ENCODE measurements at places on chromosomes 16 and 17.

- no peak for DNase-seq
Observed at GRCh38 chr16:80404847-80405246, 135.9 kb upstream of the DYNLRB2 start.

DNA sequence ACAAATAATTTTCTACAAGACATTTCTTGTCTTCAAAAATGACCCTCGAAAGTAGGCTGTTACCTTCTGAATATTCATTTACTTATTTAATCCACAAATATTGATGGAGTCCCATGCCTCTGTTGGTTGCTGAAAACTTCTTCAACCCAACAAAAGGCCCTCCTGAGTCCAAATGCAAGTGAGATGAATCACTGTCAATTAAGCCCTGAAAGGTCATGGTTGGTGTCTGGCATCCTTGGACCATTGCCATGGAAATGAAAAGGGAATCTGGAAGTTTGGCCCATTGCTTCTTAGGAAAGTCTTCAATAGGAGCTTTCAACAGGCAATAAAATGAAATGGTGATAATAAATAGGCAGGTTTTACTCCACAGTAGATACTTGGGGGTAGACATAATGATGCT lies 364.7 kb upstream of the DYNLRB2 start:
- DNase-seq = no peak

- DNase-seq = no peak
Observed at GRCh38 chr16:27751676-27752075, 201.7 kb downstream of the KATNIP start.

DNA sequence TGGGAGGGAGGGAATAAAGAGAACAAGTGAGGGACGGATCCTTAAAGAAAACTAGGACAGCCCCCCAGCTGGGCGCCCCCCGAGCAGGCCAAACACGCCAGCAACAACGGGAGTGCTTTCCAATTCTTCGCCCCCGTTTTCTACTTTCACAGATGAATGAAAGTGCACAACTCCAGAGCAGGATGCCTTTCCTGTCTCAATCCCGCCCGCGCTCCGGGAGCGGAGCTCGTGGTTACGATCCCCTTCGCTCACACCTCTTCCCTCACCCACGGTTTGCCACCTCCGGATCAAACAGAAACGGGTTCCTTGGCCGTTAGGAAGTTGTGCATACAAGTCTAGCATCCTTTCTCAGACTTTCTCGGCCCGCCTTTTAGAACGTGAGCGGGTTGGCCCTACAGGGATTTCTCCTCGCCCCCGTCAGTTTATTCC lies 680 bp downstream of the SKA2 start:
- peak; percentile 76 for DNase-seq

GRCh38 chr16:72159386-72159785 lies 12.6 kb downstream of the PMFBP1 start:
- no peak for DNase-seq

DNA sequence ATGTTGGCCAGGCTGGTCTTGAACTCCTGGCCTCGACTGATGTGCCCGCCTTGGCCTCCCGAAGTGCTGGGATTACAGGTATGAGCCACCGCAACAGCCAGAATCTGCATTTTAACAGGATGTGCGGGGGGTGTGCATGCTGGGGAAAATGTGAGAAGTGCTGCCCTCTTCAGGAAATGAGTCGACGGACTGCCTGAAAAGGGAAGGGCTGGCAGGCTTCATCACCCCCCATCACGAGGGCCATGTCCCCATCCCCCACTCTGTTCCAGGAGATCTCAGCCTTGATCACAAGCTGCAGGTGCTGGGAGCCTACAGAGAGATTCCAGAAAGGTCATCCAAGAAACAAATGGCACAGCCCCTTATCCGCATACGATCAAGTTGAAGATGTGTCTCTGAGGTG lies 195.3 kb upstream of the RPL38 start:
- peak; percentile 65 for DNase-seq

DNA sequence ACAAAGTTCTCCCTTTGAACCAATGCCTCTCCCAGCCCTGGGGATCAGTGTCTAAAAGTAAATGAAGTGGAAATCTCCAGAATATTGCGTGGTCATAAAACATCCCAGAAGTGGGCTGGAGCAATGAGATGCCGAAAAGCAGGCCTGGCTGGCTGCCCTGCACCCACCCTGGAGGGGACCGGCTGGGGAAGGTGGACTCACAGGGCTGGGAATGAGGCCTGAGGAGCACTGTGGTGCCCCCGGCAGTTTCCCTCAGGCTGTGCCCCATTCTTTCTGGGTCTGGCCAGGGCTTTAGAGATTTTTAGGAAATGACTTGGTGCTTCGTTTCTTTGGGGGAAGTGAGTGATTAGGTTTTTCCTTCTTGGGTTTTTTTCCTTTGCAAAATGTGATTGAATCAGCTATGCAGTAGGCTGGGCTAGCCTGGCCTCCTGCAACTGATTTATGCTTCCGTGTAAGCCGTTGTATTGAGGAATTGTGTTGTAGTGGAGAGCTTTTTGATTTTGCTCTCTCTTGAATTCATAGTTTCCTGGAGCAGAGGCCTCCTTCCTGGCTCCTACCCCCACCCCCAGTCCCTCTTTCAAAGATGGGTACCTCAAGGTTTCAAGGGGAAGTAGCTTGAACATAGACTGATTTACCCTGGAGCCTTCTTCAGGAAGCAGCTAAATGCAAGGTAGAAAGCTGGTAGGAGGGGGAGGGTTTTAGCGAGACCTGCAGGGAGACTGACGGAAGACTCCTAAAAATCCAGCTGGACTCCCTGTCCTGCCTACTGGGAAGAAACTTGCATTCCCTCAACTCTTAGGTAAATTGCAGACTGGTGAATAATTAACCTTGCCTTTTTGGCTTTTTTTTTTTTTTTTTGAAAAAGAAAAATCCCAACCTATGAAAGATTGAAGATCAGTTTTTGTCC lies 170.2 kb downstream of the RAB11FIP4 start:
- DNase-seq = no peak

GRCh38 chr16:86033016-86033474 lies 134.1 kb downstream of the IRF8 start:
- no peak for DNase-seq

DNA sequence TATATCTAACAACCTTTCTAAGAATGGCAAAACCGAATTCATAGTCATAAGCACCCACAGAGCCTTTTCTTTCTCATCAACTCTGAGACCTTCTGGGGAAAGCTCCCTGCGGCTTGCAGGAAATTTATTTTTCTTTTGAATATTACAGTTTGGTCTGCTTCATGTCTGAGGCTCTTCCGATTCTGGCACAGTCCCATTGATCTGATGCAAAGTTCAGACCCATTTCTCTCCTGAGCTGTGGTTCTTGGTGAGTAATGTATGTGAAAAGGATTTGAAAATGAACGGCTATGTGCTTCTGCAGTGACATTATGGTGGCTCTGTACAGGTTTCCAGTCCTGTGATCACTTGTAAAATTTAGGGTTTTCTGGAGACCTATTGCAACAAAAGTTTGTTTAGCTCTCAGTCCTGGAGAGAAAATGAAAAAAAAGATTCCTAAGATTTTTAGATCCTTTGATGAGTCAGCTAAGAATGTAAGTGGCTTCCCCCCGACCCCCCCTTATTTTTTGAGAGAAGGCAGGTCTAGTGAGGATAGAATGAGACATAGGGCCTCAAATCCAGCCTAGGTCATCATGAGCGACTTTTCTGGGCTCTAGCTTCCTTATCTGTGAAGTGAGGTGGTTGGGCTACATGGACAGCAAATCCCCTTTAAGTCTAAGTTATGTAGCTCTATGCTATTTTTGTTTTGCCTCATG lies 4.6 kb downstream of the GAN start:
- no peak for DNase-seq

- peak; percentile 77 for DNase-seq
Observed at GRCh38 chr16:88649924-88650748, 717 bp downstream of the CYBA start.

DNA sequence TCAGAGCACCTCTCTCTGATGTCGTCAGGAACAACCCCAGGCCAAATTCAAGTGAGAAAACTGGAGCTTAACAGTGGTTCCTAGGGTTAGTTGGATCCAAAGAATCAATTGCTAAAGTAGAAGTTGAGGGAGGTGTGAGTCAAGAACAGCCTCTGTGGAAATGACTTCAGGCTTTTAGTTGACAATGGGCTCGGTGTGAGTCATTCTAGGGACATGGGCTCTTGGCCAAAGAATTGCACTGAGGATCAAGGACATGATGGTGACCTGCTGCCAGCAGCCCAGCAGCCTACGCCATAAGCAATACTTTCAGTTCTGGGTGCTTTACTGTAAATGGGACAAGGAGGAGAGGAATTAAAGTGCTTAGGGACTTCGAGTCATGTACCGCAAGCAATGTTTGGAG lies 32.1 kb upstream of the SMURF2 start:
- DNase-seq = no peak

DNA sequence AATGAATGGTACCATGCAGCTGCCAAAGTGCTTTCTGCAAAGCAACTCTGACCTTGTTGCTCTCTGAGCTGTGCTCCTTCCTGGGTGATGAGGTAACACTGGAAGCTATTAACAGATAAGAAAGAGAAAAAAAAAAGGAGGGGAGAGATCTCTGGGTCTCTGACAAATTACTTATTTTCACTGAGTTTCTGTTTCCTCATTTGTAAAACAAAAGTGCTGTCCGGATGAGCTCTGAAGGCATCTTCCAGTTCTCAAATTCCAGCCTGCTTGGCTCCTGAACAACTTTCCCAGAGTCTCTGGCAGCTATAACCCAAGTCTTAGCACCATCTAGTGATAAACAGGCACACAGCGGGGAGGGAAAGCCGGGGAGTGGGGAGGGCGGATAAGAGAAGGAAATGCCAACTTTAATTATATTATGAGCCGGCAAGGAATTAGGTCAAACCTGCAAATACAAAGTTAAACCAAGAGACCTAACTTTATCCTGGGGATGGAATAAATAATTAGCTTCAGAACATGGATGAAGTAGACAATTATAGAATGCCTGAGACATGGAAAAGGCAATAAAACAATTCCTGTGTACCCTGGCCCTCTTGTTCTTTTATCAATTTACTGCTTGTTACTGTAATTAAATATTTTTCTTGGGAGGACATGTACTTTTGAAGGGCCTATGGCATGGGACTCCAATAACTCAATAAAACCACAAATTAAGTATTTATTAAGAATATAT lies 61.3 kb upstream of the KIFC3 start:
- no peak for DNase-seq

GRCh38 chr17:16046966-16047365 lies 47.3 kb downstream of the TTC19 start:
- DNase-seq = no peak

- peak; percentile 96 for DNase-seq
Observed at GRCh38 chr16:66977341-66978113, 10.9 kb upstream of the CES4A start.

DNA sequence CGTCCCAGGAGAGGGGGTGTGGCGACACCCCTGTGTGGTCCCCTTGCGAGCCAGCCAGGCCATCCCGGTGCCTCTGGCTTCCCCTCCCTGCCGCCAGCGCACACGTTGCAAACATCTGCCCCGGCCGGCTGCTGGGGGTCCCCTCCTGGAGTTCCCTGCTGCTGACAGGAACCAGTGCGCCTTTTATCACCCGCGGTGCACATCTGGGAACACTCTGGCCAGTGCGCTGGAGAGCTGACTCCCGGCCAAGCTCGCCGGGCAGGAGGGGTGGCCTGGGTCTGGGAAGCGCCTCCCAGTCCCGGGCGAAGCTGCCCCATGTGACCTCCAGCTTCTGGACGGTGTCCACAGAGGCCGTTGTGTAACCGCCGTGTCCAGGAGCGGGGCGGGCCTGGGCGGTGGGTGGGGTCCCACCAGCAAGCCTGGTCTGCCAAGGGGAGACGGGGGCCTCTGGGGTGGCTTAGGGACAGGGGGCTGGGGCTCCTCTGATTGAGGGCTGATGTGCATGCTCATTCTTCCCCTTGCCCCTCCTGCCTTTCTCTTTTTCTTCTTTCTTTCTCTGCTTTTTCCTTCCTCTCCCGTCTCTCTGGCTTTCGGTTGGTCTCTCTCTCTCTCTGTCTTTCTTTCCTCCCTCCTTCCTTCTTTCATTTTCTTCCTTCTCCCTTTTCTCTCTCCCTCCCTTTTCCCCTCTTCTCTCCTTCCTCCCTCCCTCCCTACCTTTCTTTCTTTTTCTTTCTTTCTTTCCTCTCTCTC lies 25.2 kb upstream of the CIBAR2 start:
- DNase-seq = no peak

DNA sequence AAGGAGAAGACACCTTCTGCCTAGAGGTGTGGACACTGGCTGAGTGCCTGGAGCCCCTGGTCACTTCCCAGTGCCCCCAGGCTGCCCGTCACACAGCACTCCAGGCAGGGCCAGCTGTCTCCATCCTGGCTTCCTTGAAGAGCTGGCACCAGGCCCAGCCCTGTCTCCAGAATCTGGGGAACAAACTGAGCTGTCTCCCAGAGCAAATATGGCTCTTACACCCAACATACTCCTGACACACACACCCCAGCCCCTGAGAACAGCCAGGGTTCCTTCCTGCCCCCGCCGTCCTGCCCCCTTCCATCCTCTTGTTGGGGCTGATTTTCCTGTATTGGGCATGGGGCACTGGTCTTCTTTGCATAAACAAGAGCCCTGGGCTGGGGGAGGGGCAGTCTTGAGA lies 9.1 kb downstream of the NHERF1 start:
- DNase-seq = no peak

GRCh38 chr17:77475016-77475976 lies 334.5 kb downstream of the SEC14L1 start:
- peak; percentile 90 for DNase-seq

- no peak for DNase-seq
Observed at GRCh38 chr16:59090541-59090940, 356.4 kb upstream of the GOT2 start.

Measured in activated effector memory CD4-positive, alpha-beta T cell treated with anti-CD3 and anti-CD28 coated beads, Interleukin-2, amount 50 U/mL, for 16 hours (primary cell).